ENCODE measurements at places on chromosomes 5 and 9.

DNA sequence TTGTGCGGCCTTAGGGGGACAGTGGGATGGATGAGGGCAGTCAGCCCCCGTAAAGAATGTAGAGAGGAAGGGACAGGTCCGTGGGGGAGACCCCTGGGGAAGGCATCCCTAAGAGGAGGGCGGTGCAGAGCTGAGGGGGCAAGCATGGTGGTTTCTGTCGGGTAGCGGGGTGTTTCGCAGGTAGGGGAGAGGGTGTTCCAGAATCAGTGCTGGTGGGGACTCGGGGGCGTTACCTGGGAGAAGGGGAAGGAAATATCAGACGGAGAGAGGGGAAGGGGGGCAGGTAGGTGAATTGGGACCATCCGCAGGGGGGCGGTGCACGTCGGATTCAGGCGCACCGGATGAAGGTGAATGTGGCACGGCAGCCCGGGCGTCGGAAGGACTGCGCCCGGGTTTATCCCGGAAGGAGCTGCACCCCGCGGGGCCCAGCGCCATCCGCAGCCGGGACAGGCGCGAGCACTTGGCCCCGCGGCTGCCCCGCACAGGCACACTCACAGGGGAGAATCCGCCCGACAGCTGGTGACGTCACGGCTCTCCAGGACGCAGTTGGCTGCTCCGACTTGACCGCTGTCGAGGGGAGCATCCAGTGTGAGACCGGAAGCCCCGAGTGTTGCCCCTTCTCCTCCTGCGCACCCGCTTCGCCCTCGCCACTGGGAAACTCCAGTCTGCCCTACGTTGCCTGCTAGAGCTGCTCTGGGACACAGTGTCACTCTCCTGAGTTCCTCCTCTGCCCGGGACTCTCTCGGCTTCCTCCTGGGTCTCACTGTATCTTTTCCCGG lies 1.3 kb downstream of the CD72 start:
- DNase-seq: no peak

- no peak for DNase-seq
Measured at GRCh38 chr5:164098531-164098930, 593.1 kb downstream of the MAT2B start.

GRCh38 chr9:90979138-90979551 lies 177.5 kb downstream of the SYK start:
- no peak for DNase-seq

DNA sequence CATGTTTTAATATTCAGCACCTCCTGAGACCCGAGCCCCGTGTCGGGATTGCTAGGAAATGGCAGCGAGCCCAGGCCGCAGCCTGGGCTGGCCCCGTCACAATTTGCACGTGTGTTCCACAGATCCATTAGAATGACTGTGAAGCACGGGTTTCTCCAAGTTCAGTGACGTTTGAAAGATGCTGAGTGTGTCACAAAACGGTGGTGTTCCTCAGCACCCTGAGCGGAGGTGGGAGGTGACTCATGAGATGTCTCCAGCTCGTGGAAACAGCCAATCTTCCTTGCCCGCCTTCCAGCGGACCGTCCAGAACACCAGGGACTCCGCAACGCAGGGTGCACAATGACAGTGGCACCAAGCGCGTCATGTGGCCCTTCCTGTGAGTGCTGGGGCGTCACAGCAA lies 412.8 kb downstream of the IRX2 start:
- DNase-seq: no peak

DNA sequence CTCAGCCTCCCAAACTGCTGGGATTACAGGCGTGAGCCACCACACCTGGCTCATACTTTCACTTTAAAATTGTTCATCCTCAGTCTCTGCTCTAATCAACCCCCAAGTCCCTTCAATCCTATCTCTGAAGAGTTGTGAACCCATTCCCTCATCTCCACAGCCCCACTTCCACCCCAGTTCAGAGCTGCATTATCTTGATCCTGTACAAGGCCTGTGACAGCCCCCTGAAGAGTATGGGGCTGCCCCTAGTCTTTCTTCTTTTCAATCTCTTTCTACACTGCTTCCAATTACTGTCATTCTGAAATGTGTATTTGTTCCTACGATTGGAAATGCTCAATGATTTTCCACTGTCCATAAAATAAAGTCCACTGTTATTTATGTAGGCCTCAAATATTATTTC lies 588.3 kb downstream of the RAB3C start:
- no peak for DNase-seq

GRCh38 chr5:160649304-160649703 lies 202.7 kb downstream of the ATP10B start:
- no peak for DNase-seq

GRCh38 chr9:74447451-74448193 lies 49.5 kb upstream of the RORB start:
- DNase-seq: no peak

All from HCT116 (cell line).